ENCODE measurements at places on chromosomes 4 and X. TPM values are rescaled to one million over a fixed set of nuclear protein-coding genes. Genes with fewer than 3 reads are reported as not detected.
A peak's percentile ranks its signal among the peaks of the same experiment; 100 is the strongest.

- DNase-seq, result no peak
Measured at GRCh38 chr4:5029447-5029846, 10.2 kb upstream of the CYTL1 start.

The RBPJ gene
- 45.1 TPM for total RNA-seq

- DNase-seq, result no peak
Measured at GRCh38 chrX:96837808-96838207, 45.9 kb upstream of the RPA4 start.

- peak; percentile 50 for DNase-seq
Measured at GRCh38 chr4:2843941-2844584, 419 bp downstream of the ADD1 start.

- DNase-seq, result no peak
Measured at GRCh38 chr4:173018446-173018845, 150.2 kb upstream of the GALNT7 start.

- DNase-seq, result no peak
Measured at GRCh38 chr4:157014621-157015591, 43.3 kb upstream of the PDGFC start.

DNA sequence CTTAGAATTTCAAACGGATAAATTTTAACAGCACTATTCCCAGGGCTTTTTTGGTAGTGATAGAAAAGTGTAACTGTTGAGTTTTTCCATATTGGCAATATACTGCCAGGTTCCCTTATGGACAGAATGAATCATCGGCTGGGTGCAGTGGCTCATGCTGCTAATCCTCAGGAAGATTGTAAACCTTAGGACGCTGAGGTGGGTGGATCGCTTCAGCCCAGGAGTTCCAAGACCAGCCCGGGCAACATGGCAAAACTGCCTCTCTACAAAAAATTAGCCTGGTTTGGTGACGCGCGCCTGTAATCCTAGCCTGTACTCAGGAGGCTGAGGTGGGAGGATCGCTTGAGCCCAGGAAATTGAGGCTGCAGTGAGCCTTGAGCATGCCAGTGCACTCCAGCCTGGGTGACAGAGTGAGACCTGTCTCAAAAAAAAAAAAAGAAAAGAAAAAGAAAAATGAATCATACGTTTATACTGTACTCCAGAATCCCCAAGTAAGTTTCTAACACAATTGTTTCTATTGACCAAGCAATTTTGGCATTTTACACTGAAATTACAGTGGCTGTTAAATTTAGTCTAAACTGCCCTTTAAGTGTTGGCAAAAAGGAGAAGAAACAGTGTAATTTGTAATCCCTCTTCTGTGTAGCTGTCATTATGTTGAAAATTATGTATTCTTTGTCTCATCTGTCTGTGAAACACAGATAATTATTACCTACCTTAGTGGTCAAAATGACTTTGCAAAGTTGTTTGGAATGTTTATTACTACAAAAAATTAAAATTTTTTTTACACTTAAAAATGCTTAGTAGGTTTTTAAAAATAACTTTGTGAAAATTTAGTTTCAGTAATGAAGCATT is 1.8 kb downstream of the SLC30A9 start:
- DNase-seq, result no peak

The SUPT20HL1 gene
- total RNA-seq, result 0.14 TPM

The ASB9 gene
- total RNA-seq, result 3.0 TPM
